ENCODE measurements at places on chromosomes 12 and 14. TPM values are rescaled to one million over a fixed set of nuclear protein-coding genes. Genes with fewer than 3 reads are reported as not detected.

RND1 gene
- total RNA-seq, result 7.9 TPM

PPP1R1A gene
- not detected for total RNA-seq

TMPRSS12 gene
- not detected for total RNA-seq

VRTN gene
- not detected for total RNA-seq

KRT71 gene
- total RNA-seq, result not detected

AQP6 gene
- not detected for total RNA-seq

BATF gene
- 213 TPM for total RNA-seq

SYCP3 gene
- total RNA-seq, result 0.44 TPM

DNA sequence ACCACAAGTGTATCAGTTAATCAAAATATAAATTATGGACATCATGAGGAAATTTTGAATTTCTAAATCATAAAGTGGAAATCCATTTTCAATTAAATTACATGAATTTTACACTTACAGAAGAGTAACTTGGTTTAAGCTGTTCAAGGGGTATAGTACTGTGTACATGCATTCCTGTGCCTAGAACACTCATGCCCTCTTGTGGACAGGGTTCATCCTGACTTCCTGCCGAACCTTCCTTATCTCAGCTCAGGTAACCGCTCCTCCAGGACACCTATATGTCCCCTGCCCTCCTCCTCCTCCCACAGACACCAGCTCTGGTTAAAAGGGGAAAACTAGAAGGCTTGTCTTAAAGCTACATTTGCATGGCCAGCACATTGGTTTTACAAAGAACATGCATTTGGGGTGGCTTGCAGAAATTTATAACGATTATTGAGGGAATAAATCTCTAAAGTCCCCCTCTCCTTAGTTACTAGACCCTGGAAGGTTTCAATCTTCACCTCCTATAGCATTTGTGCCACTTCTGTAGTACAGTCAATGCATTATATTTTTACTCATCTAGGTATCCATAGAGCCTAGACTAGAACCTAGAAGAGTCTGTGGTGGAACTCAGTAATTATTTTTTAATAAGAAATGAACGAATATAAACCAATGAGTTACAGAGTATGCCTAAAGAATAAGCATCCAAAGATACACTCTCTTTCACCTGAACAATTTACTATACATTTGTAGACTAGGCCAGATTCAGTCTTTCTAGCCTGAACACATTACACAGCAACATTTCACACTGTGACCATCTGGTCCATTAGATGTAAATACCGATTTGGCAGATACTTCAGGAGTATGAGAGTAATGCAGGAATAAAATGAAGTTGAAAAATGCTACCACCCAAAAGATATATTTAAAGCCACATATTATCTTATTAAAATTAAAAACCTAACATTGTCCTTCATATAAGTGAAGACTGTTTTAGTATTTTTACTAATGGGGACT lies 345.6 kb downstream of the PAWR start:
- no peak for DNase-seq

GRCh38 chr12:1104088-1104800 lies 113.2 kb downstream of the ERC1 start:
- no peak for DNase-seq

DNA sequence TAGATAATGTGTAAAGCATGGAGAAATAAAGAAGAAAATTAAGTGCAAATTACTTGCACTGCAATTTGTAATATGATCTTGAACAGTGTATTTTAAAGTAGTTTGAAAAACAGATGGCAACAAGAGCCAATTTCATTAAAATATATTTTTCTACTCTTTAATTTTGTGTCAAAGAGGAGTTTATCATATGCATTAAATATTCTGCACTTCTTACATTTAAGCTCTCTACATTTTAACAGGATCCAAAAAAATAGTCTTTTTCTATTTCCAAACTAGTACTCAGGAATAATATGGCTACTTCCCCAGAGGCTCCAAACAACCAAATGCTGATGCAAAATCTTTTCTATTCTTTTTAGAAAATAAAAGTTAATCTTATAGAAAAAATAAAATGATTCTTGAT lies 1221.5 kb downstream of the FSCB start:
- no peak for DNase-seq

- DNase-seq, result peak; percentile 14
Observed at GRCh38 chr14:67666750-67667449, 7.5 kb downstream of the VTI1B start.

GRCh38 chr12:132342251-132343227 lies 13.2 kb upstream of the GALNT9 start:
- no peak for DNase-seq

DNA sequence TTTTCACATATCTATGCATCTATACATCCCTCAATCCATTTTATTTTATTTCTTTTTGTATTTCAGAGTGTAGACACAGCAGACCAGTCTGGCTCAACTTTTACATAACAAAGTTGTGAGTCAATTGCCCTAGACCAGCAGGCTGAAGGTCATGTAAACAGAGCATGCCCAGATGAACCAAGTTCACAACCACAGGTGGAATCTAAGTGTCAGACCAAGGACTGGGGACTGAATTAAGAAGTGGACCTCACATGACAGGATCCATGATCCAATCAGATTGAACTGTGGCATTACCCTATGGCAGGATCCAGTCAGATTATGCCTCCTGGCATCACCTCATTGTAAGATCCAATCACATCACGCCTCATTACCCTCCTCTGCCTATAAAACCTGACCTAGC lies 455.8 kb downstream of the SOX5 start:
- no peak for DNase-seq

GRCh38 chr12:98317939-98318899 lies 197.2 kb upstream of the TMPO start:
- no peak for DNase-seq

DNA sequence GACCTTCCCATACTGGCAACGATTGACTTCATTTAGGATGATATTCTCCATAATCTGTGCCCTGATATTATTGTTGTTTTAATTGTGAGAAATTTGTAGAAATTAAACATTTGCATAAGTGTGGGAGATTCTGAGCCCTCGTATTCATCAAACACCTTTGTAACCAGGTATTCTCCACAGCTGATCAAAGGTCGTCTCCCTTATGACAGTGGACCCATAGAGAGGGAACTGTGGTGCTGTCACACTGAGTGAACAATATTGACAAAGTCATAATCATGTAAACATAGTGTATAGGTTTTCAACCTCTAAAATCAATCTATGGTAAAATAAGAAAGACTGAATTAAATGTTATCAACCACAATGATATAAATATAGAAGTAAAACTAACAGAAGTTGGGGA lies 14.9 kb upstream of the PLEKHG3 start:
- DNase-seq, result no peak

DNA sequence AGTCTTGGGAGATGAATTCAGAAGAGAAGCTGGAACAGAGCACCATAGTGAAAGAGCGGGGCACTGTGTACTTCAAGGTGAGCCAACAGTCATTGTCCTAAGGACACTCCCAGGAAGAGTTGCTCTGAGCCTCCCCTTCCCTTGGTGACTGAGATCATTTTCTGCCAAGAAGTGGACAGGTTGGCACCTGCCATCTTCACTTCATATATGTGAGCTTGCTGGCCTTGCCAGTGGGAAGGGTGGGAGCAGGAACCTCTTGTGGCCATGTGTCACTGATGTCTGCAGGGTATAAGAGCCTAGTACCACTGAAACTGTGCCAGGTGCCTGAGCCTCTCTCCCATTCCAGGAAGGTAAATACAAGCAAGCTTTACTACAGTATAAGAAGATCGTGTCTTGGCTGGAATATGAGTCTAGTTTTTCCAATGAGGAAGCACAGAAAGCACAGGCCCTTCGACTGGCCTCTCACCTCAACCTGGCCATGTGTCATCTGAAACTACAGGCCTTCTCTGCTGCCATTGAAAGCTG lies 5.3 kb downstream of the FKBP4 start:
- no peak for DNase-seq

DNA sequence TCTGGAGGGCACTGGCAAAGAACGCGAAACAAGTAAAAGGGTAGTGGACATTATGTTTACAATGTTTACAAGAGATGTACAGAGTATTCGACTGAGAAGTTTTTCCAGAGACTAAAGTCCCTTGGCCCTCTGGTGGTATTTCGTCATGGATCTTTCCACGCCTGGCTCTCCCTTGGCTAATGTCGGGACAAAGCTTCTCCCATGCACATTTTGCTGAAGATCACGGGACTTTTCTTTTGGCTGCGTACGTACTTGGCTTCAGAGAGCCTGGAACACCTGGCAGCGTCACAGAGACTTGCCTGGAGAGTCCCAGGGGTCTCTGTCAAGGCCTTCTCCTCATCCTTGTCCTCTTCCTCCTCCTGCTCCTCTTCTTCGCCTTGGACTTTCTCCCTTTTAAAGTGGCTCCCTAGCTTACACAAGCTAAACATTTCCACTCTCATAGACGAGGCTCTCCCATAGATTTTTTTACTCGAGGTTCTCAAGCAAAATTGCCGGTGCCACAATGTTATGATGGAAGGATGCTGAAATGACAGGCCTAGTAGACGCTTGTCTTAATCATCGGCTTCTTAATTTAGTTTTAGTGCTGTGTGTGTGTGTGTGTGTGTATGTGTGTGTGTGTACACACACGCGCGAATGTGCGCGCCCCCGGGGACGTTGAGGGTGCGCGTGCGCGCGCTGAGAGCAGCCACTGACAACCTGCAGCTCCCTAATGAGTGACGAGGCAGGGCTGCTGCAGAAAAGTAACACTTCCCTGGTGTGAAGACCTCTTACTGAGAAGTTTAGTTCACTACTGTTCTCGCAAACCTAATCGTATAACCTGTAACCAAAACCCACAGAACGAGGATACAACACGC lies 4.9 kb upstream of the FOXG1 start:
- no peak for DNase-seq

GRCh38 chr12:42237853-42238239 lies 202 bp downstream of the YAF2 start:
- no peak for DNase-seq

DNA sequence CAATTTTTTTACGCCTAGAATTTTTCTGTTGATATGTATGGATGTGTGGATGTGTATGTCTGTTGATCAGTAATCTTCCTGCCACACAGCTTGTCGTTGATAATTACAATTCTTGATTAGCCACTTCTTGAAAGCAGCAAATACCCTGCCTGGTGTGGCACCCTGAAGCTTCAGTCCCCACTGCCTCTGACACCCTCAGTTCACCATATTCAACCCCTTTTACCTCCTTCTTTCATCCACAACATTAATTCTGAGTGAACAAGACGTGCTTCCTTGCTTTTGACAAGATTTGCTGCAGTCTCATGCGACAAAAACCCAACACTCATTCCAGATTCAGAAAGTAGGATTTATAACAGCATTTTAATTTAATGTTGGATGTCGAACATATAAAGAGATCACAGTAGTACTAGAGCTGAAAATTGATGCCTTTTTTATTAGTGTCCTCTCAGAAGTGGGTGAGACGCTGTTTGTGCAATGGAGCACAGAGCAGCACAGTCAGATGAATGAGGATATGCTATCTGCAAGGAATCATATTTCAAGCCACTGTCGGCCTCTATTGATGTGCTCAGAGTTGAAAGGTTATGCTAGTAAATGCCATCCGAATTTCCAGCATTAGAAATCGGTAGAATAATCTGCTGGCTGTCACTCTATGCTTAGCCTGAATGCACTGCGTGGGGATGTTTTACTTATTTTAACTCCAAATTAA lies 383.7 kb downstream of the EGLN3 start:
- DNase-seq, result no peak

- DNase-seq, result peak; percentile 31
Observed at GRCh38 chr12:42482748-42483520, 106.6 kb downstream of the PRICKLE1 start.

GRCh38 chr14:79740066-79740601 lies 471.2 kb downstream of the DIO2 start:
- DNase-seq, result no peak

GRCh38 chr12:128290938-128291337 lies 24.0 kb downstream of the TMEM132C start:
- DNase-seq, result no peak

- no peak for DNase-seq
Observed at GRCh38 chr12:50102646-50103309, 1.0 kb upstream of the GPD1 start.

DNA sequence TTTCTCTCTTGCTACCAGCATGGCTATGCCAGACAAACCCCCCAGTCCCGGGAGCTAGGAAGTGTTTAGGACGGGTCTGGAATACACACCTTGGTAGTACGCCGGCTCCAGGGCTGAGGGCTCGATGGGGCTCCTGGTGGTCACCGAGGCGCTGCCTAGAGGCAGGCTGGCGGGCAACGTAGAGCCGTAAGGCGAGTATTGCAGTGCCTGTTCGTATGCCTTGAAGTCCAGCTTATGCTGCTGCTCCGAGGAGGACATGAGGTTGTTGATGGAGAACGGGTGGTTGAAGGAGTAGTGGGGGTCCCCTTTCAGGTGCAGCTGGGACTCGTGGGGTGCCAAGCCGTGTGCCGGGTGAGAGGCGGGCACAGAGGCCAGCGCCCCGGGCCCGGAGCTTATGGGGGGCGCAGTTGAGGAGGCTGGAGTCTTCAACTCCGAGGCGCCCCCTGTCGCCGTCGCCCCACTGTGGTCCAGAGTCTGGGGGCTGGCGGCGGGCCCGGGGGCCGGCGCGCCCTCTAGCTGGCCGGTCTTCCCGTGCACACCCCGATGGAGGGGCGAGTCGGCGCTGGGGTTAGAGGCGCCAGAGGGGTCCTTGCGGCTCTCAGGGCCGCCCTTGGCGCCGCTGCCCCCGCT lies 3.6 kb downstream of the FOXA1 start:
- no peak for DNase-seq

DNA sequence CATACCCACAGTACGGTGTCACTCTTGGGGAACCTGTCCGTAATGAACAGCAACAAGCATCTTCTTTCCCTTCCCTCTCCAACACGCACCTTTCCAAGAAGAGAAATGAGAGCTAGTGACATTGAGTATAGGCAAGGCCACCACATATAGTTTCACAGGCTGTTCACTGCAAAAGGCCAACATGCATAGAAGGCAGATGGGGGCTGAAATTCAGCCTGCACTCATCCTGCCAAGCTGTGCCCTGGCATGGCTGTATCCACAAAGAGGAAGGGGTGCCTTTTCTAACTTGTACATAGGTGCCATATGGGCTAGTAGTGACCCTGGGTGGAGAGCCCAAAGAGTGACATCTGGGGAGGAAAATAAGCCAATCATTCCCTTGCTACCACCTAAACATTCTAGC lies 169.6 kb downstream of the ZFP36L1 start:
- DNase-seq, result no peak

DNA sequence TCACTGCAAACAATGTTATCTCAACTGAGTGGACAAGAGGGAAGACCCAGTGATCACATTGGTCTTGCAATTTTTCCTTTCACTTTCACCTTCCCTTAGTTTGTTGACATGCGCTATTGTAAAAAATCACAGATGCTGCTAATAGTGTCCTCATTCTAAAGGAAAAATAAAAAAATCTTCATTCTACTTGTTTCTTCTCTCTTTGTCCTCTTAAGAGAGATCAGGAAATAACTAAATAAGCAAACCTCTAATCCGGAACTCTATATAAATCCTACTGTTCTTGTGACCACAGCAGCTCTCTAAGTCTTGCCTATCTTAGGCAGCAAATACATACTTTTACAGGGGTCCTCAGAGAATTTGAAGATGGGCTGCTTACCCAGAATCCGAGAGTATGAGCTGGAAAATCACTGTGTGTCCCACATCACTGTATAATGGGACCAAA lies 257.7 kb downstream of the NAV3 start:
- DNase-seq, result no peak

Measured in activated T-helper 1 cell treated with anti-CD3 and anti-CD28 coated beads, Interleukin-12 subunit alpha, Interleukin-12 subunit beta, Interleukin-2, Interleukin-4 antibody, amounts not matched to agents 30 ng/mL and 10 ng/mL and 1 ng/mL, durations not matched to agents 14 hours and 24 hours and 36 hours (primary cell).